ENCODE measurements at places on chromosomes 7 and 10.

DNA sequence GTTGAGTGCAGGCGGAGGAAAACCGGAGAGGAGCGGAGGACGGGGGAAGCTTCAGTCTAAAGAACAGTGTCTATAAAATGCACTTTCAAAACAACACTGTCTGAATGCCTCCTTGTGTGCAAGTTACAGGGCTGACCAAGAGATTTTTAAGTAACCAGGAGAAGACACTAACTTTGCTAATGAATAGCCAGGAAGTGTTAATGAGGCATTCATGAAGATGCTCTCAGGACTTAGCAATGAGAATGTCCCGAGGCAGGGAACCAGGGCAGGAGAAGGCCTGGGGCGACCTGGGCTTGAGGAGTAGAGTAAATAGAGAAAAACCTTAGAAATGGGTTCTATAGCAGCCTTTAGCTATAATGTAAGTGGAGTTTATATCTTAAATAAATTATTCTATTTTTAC lies 312.1 kb downstream of the SKIDA1 start:
- DNase-seq: no peak

- DNase-seq: peak; percentile 94
Observed at GRCh38 chr10:73940634-73941221, 29.8 kb downstream of the PLAU start.

GRCh38 chr7:13982940-13983677 lies 6.4 kb downstream of the ETV1 start:
- no peak for DNase-seq

DNA sequence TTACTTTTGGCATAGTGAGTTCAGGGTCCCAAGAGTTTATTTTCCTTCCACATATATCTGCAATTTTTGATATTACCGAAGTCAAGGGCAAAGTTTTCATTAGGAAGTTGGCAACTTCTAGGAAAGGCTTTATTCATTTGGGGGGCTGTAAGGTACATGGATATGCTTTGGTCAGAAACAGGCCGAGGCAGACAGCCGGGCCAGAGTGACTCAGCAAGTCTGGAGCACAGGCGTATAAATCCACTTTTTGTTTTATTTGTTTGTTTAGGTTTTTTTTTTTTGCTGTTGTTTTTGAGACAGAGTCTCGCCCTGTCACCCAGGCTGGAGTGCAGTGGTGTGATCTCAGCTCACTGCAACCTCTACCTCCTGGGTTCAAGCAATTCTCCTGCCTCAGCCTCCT lies 3.7 kb downstream of the ZNF680 start:
- DNase-seq: no peak

DNA sequence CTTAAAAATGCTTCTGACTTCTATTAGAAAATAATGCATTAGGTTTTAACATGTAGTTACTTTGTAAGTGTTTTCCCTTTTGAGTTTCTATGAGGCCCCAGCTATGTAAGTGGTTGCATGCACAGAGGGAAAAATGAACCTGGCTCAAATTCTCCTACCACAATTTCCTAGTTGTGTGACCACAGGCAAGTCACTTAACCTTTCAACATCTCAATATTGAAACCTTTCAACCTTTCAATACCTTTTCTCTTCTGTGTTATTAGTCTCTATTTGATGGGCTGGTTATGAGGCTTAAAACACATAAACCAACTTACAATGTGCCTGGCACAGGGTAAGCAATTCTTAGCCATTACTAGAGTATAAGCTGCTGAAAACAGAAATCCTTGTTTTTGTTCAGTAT lies 203.0 kb downstream of the KCND2 start:
- DNase-seq: no peak

GRCh38 chr7:19060761-19061259 lies 56.6 kb downstream of the TWIST1 start:
- DNase-seq: no peak

- DNase-seq: no peak
Observed at GRCh38 chr10:98090822-98091221, 43.6 kb upstream of the R3HCC1L start.

- no peak for DNase-seq
Observed at GRCh38 chr7:149776289-149776688, 2.9 kb upstream of the ZNF467 start.

DNA sequence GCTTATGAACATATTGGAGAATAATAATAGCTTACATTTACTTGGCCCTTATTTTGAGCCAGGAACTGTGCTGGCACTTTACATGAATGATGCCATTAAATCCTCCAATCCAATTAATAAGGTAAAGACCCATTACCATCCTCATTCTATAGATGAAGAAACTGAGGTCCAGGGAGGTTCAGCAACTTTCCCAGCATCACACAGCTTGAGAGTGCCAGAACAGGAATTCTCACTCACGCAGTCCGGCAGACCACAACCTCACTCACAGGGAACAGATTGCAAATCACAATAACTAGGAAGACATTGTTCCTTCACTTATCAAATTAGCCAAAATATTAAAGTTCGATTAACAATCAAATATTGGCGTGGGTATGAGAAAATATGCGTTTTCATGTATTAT lies 18.3 kb downstream of the GPRIN2 start:
- no peak for DNase-seq

- no peak for DNase-seq
Observed at GRCh38 chr10:42738679-42739078, 43.9 kb upstream of the BMS1 start.

DNA sequence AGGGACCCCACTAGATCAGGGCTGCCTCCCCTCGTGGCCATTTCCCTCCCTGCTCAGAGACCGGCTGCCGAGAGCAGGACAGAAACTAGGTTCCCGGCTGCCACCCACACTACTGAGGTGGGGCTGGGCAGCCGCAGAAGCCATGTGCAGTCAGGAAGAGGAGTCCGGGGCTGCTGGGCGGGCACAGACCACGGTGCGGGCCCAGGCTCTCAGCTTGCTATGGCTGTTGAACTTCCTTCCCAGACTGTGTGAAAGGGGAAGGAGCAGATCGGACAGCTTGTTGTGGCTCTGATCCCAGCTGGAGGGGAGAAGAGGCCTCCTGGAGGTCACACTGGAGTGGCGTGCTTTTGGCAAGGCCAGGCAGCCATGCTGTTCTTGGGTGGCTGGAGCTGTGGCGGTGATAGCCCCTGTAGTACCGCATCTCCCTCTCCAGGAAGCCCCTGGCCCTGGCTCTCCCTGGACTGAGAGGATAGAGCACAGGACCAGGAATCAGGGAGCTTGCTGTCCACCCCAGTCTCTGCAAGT lies 56.8 kb downstream of the HK1 start:
- DNase-seq: peak; percentile 69
